ENCODE measurements at places on chromosomes 11 and 22.
A peak's percentile ranks its signal among the peaks of the same experiment; 100 is the strongest.

GRCh38 chr22:46537225-46537945 is at the start of gene CELSR1:
Gene CELSR1, minus strand, starts transcription at chr22:46537620. Its CDS starts 450 bp downstream, at chr22:46537170.
- peak; percentile 55 for DNase-seq

DNA sequence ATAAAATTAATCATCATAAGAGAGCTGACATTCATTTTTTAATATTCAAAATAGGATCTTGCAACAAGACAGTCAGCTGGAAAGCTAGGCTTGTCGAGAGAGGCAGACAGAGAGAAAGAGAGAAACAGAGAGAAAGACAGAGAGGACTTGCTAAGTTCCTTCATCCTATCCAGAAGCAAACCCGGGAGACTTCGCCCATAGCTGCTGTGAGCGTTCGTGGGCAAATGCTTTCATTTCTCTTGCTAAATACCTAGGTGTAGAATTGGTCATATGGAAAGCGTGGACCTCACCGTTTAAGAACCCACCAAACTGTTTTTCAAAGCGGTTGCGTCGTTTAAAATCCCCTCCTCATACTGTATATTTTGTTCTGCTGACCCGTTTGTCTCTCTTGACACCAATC is 25.3 kb upstream of the KRTAP5-6 start:
- DNase-seq: no peak

DNA sequence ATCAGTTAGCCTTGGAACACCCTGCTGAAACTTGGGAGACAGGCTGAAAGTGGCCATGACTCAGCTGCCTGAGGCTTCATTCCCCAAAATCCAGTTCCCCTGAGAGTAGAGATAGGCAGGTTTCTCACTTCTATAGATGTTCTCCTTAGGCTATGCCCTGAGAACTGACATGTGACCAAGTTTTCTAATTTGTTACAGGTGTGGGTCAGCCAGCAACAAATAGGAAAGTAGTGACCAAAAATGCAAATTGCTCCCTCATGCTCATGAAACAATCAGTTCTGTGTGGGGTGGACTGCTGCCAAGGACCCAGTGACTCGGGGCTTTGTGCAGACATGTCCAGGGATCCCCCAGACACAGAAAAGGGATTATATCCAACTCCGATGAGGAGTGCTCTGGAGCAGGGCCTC is 7.3 kb upstream of the CCDC15 start:
- DNase-seq: no peak

GRCh38 chr11:97622795-97623194 is 1233.0 kb downstream of the JRKL start:
- no peak for DNase-seq

- no peak for DNase-seq
Observed at GRCh38 chr11:90919332-90919731, 696.5 kb upstream of the CHORDC1 start.

- no peak for DNase-seq
Observed at GRCh38 chr11:21866781-21867180, 326.1 kb upstream of the ANO5 start.

DNA sequence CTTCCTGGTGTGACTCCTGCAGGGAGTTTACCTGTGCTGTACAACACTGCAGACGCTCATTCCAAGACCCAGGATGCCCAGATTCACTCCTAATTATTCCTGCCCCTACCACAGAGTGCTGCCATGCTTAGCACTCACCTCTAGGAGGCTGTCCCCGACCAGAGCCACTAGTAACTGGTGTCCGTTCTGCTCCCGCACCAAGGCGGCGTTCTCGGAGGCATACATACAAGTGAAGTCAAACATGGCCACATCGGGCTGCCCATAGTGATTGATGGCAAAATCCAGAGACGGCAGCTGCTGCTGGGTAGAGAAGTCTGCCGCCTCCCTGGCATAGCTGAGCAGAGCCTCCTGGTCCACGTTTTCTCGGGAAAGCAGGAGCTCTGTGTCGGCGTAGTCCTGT is 122.3 kb upstream of the BID start:
- DNase-seq: peak; percentile 40

DNA sequence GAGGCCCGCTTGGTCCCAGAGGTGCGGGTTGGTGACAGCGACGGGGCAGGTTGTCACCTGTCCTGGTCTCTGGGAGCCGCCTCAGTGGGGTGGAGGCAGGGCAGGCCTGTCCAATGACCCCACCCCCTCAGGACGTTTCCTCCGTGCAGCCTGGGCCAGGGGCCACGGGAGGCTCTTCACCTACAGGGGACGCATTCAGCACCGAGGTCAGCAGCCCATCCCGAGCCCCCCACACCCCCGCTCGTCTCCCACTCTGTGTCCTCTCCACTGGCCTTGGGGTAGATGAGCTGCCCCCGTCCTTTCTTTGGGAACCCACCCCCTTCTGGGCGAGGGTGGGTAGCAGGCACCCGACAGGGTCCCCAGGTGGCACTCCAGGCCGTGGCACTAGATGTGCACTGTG is 35.7 kb downstream of the BRSK2 start:
- no peak for DNase-seq

- peak; percentile 71 for DNase-seq
Observed at GRCh38 chr11:13277768-13278608, at the start of gene BMAL1. Gene BMAL1, plus strand, starts transcription at chr11:13277790. Its CDS starts 76,519 bp downstream, at chr11:13354309.

DNA sequence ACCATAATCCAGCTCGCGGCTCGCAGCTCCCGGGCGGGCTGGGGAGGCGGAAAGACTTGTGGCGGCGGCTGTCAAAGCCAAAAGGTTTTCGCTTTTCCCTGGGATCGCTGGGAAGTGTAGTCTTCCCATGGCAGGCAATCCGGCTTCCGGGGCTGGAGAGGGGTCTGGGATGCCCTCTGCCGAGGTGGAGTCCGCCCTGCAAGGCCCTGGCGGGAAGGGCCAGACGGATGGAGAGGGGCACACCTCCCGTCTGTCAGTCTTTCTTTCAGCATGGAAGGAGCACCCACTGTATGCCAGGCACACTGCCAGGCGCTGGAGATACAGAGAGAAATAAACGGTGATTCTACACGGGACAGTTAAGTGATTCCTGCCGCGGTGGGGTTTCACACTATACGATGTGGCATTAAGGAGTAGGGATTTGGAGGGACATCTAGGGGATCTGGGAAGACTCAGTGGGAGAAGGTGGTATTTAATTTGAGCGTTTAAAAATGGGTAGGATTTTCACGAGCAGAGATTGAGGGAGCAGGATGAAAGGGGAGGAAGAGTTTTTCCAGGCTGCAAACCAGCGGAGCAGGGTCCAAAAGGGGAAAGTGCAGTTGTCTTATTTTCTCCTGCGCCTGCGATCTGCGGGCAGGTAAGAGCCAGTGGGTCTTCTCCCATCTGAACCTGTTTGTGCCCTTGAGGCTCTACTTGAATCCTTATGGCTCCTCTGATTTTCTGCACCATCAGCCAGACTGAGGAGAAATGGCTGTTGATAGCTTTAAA is at the start of gene BACE1:
Gene BACE1 (minus strand): TSS at position 60 of the 765 bp plus-strand sequence. CDS start 461 bp downstream, outside the sequence.
- DNase-seq: peak; percentile 75

DNA sequence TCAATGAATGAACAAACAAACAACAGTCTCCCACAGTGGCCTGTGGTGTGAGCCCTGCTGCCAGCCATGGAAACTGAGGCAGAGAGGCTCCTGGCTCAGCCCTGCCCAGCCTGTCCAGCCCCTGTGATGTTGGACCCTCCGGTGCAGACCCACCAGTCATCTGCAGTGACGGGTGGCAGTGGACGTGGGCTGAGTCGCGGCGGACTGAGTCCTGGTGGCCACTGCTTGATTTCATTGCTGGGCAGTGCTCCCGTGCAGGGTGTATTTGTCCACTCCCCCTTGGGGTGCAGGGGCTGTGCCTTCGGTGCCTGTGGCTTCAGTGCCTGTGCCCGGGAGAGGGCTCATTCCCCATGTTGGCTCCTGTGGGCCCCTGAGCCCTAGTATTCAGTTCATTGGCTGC is 31.9 kb upstream of the MUC5AC start:
- no peak for DNase-seq

All from right kidney (tissue), 9 donors.